ENCODE measurements at places on chromosomes 7 and 10. TPM values are rescaled to one million over a fixed set of nuclear protein-coding genes. Genes with fewer than 3 reads are reported as not detected.

CDK1 gene
- 65.6 TPM for total RNA-seq

BTBD16 gene
- total RNA-seq = not detected

HYAL4 gene
- not detected for total RNA-seq

PDE1C gene
- total RNA-seq = 0.83 TPM

EPHA1 gene
- not detected for total RNA-seq

POLR2J2 gene
- 2.5 TPM for total RNA-seq

TUBAL3 gene
- total RNA-seq = not detected

AGAP4 gene
- total RNA-seq = 2.8 TPM

TFEC gene
- total RNA-seq = not detected

HPS6 gene
- 21.6 TPM for total RNA-seq

SUN3 gene
- total RNA-seq = 0.45 TPM

HGF gene
- 0.11 TPM for total RNA-seq

TMEM176B gene
- total RNA-seq = 0.63 TPM

HOXA10 gene
- not detected for total RNA-seq

FBXO24 gene
- total RNA-seq = 0.55 TPM

HKDC1 gene
- total RNA-seq = 0.61 TPM

FKBP6 gene
- total RNA-seq = not detected

PVRIG gene
- total RNA-seq = not detected

RARRES2 gene
- not detected for total RNA-seq

SLC16A9 gene
- total RNA-seq = 0.03 TPM

ASAH2 gene
- total RNA-seq = 1.1 TPM

CYP17A1 gene
- not detected for total RNA-seq

WNT8B gene
- total RNA-seq = not detected

CPN1 gene
- total RNA-seq = 69.4 TPM

TMEM26 gene
- total RNA-seq = not detected

All from SK-MEL-5 (cell line).